ENCODE measurements at places on chromosomes 2 and 18.

GRCh38 chr2:236240228-236240990 is 23.8 kb downstream of the ASB18 start:
- DNase-seq: no peak

DNA sequence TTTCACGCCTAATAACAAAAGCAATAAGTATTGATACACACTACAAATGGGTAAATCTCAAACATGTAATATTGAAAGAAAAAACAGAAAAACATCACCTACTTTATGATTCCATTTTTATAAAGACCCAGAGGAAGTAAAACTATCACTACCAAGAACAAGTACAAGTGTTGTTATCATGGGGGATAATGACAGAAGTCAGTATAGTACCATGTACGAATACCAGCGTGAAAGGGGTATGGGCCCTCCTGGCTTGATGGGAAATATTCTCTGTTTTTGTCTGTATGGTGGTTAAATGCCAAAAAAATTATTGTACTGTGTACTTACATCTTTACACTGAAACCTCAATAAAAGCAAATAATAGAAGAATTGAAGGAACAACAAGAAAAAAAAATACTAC is 665.7 kb downstream of the TMEM182 start:
- no peak for DNase-seq

DNA sequence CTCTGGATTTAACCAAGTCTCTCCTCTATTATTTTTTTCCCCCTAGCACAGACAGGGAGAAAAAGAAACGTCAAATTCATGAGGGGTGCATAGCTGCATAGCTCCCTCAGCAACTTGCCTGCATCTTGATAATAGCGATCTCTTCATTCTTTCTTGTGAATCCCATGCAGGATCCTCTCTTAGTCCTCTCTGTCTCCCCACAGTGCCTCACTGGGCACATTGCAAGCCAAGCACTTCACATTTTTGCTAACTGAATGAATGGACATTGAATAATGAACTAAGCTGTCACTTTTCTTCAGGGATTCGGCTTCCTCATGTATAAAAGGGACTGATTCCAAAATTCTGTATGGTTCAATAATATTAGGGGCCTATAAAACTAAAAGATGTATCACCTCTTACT is 2.9 kb upstream of the EPB41L3 start:
- no peak for DNase-seq

DNA sequence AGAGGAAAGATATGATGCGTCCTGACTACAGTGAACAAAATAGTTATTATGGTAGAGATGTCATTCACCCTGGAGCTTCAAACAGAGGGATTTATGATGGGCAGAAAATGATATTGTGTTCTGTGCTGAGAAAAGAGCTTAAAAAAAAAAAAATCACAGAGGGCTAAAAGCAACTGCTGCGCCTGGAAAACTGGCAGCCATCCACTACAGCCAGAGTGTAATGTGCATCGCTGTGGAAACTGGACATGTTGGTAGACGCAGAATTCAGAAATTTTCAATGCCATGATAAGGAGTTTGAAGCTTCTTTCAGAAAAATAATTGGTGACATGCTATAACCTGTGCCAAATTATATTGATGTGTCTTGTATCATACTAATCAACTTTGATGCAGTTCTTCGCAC is 122.9 kb upstream of the SOX11 start:
- DNase-seq: no peak

- DNase-seq: no peak
Measured at GRCh38 chr2:237863102-237863511, 3.7 kb downstream of the RAMP1 start.

DNA sequence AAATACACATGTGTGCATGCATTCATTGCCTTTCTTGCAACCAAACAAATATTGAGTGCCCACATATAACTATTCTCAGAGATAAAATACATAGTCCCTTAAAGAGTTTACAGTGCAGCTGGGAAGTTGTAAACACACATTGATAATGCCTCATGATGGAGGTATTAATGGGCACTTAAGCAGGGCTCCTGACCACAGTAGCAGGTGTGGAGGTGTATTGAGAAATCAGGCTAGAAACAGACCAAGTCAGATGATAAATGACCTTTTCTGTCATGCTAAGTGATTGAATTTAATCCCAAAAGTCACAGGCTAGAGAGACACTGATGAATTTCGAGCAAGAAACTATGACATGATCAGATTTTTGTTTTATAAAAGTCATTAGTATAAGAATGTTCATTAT is 157.7 kb downstream of the ZNF385B start:
- DNase-seq: no peak

DNA sequence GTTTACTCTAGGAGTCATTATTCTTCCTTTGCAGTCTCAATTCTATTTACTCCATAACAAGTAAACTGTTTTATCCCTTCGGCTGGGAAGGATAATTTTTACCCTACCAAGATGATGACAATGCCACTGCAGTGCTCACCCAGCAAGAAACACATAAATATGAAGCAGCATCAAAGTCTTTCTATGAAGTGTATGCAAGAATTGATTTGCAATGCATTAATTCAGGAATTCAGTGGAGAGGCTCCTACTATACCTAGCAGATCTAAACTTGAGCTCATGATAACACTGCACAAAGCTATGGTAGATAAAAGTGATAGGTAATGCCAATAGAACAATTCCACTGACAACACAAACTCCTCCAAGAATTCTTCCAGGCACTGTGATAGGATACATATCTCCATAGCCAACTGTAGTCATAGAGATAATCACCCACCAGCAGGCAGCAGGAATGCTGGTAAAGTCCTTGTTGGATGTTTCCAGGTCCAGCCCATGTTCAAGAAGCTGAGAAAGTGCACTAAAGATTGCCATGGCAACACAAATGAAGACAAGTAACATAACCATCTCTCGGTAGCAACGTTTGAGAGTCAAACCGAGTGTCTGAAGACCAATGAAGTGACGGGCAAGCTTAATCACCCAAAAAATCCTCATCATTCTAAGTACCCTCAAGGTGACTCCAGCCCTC is 49.9 kb downstream of the KCNG3 start:
- DNase-seq: no peak

DNA sequence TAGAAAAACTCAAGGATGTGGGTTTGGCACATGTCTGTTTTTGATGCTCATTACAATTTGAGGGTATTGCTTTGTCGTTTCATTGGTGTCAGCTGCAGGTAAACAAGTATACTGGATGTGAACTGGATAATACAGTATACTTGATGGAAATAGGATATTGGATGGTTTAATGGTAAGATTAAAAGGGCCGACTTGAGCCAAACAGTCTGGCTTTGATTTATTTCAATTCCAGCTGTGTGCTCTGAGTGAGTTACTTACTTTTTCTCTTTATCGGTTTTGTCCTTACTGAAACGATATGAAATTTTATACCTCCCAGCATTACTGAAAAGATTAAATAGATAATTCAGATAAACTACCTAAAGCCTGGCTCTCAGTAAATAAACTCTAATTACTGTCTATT is 227.6 kb downstream of the ASXL3 start:
- DNase-seq: peak; percentile 27

GRCh38 chr2:232022718-232023117 is 61.2 kb downstream of the DIS3L2 start:
- DNase-seq: no peak

GRCh38 chr18:55073116-55073515 is 113.9 kb upstream of the CCDC68 start:
- DNase-seq: no peak

DNA sequence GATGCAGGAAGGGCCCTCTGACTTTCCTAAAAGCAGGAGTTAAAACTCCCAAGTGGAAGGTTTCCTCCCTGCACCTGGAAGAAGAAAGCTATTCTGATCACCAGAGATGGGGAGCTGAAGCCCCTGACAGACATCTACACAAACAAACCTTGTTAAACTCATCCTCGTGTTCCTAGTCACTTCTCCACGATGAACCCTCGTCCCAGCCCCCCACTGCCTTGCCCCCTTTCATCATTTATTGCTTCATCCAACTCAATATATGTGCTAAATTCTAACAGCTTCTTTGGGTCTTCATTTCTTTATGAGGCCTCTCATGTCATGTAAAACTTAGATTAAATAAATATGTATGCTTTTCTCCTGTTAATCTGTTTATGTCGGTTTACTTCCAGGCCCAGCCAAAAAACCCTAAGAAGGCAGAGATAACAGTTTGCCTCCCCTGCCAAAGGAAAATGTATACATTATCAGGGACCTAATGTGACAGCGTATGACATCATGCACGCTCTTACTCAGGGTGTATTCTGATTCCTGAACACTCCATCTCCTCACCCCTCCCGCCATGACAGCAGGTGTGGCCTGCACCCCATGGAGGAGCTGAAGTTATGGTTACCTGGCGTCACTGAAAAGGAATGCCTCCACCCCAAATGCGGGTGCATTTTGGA is 287.2 kb downstream of the STK39 start:
- no peak for DNase-seq

GRCh38 chr2:217462121-217462520 is 540.7 kb downstream of the TNS1 start:
- DNase-seq: no peak

GRCh38 chr18:35862119-35862640 is 110.3 kb upstream of the RMP24 start:
- DNase-seq: no peak

- no peak for DNase-seq
Measured at GRCh38 chr2:23480957-23481797, 96.2 kb downstream of the KLHL29 start.

- no peak for DNase-seq
Measured at GRCh38 chr18:78517973-78518372, 461.6 kb upstream of the SALL3 start.

DNA sequence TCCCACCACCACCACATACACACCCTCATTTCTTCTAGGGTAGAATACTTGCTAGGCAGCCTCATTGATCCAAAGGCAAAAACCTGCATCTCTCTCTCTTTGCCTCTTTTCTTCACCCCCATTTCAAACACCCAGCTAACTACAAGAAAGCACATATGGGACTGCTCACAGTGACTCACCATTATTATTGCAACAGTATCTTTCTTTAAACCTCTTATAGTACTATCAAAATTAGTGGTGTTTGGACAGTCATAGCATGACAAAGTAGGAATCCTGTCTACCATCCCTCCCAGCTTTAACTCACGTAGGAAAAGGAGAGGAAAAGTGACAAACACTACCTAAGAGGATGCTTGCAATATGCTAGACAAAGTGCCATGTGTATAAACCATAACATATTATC is 422.5 kb upstream of the CRIM1 start:
- no peak for DNase-seq

- DNase-seq: no peak
Measured at GRCh38 chr2:140270224-140270623, 1490.0 kb upstream of the NXPH2 start.

- no peak for DNase-seq
Measured at GRCh38 chr2:27152796-27153464, 4.1 kb downstream of the TCF23 start.
